AG04450 (cell line): ENCODE measurements at places on chromosomes 3 and 15.

- no peak for DNase-seq
Observed at GRCh38 chr3:43221076-43221475, 65.3 kb upstream of the SNRK start.

- no peak for DNase-seq
Observed at GRCh38 chr3:64935971-64936370, 248.2 kb upstream of the ADAMTS9 start.

DNA sequence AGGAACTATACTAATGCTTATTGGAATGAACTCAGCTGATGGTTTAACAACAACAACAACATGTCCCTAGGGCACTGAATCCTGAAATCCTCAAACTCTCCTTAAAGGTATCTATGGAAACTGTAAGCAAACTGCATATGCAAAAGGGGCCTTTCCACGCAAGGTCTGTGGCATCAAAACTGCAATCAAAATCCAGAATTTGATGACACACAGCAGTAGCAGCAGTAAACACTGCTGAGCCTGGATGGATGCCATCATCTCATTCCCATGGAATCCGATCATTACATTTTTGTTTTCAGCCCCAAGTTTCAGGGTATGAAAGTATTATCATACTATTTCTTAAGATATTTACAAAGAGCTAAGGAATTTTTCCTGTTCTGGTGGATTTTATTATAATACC is 399.7 kb downstream of the VPS13C start:
- DNase-seq, result no peak

DNA sequence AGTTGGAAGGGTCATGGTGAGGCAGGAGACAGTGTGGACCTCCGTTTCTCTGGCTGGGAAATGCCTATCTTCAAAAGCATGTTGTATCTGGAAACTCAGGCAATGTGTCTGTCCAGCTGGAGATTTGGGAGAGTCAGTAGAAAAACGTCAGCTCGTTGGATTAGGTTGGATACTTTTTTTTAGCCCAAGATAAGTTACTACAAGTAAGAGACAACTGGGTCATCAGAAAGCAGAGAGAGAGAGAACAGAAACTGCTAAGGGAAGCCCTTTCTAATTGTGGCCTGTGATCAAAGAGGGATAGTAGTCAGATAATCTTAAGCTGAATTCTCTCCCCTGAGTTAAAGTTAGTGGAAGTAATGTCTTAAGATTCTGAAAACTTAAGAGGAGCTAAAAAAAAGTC is 78.9 kb upstream of the ZNF280D start:
- DNase-seq, result no peak

DNA sequence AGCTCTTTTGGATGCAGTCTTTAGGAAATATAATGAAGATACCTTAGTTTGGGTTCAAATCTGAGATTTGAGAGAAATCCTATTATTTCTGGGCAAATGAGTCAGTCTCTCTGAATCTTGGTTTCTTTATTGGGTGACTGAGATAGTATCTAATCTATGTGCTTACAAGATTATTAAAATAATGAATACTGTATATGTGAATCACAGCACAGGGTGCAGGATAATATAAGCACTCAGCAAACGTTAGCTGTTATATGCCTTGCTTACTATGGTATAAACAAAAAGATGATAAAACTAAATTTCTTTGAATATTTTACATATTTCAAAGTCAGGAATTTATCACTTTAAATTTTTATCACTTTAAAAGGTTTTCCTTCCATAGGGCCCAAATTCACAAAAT is 29.6 kb downstream of the FGF7 start:
- no peak for DNase-seq

- no peak for DNase-seq
Observed at GRCh38 chr3:100271522-100271921, 10.7 kb downstream of the TBC1D23 start.

DNA sequence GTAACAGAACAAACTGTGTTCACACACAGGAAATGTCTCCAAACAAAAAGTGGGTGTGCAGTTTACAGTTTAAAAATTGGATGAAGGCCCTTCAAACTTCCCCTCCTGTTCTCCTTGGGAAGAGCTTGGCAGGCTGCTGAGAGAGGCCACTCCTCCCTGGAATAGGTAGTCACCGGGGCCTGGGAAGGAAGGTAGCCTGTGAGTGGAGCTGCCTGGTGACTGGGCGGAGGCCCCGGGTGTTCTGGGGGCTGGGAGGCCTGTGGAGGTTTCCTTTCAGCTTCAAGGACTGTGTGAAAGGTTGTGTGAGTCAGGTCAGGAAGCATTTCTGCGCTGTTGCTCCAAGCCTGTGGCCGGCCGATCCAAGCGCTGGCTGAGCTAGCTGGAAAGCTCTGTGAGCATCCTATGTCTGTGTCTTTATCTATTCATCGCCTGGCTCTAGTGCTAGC is 14.1 kb downstream of the SLCO3A1 start:
- DNase-seq, result peak; percentile 57

DNA sequence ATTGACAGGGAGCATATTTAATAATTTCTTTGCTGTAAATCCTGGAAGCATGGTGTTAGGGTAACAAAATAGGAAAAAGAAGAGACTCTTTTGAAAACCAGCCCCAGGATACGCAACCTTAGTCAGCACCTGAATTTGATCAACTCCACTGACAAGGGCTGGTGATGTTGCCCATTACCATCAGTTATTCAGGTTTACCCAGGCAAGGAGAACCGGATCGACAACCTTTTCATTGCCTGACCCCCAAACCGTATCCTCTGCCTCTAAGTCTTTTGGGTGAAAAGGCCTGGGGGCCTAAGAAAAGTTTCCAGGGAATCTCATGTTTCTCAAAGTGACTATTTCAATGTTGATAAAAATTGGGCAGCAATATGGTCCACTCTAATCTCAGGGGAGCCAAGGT is 313.3 kb downstream of the KBTBD8 start:
- DNase-seq, result no peak

DNA sequence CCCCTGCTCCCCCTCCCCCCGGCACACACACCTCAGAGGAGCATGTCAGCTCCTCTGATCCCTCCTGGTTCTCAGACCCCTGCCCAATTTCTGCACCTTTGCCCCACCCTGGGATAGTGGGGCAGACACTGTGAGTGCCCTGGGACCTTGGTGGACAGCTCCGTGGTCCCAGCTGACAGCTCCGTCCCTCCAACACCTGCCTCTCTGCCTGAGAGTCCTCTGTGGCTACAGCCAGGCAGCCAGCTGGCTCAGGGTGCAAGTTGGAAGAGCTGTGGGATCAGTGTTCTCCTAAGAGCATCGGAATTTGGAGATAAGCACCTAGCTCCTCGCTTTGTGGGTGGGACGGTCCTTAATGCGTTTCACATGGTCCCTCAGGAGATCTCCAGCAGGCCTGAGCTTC is 43.7 kb upstream of the PGPEP1L start:
- DNase-seq, result no peak

- DNase-seq, result no peak
Observed at GRCh38 chr3:48715174-48715800, 1.7 kb downstream of the IP6K2 start.

GRCh38 chr15:90582553-90582952 is 52.8 kb downstream of the CRTC3 start:
- DNase-seq, result no peak

GRCh38 chr15:62482785-62483429 is 317.8 kb upstream of the C2CD4B start:
- DNase-seq, result no peak

DNA sequence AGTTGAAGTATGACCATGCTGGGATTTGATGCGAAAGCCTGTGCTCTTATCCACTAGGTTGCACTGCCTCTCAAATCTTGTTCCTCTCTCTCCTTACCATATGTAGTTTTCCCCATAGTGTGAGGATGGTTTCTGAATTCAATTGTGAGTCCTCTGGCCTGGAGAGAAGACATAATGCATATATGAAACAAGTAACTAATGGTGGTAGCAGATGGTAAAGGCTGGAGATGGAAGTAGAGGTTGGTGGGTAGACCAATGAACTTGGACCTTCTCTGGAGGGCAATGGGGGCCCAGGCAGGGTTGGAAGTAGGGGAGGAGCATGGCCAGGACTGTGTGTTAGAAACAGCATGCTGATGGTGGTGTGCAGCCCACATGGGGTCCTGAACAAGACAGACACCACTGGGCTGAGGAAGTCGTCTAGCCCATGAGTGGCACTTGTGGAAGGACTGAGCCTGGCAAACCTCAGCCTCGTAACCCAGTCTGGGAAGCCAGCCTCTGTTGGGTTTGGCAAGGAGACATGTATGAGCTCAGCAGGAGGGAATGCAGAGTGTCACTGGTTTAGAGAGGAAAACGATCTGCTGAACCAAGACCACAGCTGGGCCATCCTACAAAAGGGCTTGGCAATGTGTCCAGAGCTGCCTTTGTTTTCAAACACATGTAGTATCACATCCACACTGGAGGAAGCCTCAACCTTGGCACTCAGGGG is 18.5 kb upstream of the LMCD1 start:
- DNase-seq, result peak; percentile 90

DNA sequence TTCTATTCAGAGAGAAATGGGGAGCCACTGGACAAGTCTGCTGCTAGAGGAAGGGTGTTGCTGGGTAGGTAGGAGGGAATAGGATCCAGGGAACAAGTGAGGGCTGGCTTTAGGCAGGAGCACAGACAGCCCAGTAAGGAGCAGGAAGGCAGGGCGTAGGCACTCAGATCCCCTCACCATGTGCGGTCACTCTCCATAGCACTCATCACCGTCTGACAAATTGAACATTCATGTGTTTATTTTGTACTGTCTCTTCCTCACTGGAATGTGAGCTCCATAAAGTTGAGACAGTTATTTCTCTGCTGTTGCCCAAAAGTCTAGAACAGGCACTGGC is 24.2 kb upstream of the LRRC34 start:
- no peak for DNase-seq

DNA sequence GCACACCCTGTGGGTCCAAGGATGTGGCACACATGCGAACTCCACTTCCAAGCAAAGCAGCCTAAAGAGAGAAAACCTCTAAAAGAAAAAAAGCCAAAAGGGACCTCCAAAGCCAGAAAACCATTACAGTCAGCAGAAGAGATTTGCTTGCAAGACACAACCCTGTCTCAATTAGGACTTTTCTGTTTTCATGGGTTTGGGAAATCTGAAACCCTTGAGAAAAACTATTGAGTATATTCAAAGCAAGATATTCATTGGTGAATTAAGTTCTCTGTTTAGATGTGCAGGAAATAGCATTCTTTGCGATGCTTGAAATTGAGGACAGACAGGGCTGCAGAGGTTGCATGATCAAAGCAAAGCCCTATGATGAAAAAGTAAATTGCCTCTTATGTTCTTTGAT is 10.2 kb upstream of the LDHAL6B start:
- DNase-seq, result no peak

GRCh38 chr15:63908991-63909390 is 75.2 kb upstream of the HERC1 start:
- DNase-seq, result no peak

DNA sequence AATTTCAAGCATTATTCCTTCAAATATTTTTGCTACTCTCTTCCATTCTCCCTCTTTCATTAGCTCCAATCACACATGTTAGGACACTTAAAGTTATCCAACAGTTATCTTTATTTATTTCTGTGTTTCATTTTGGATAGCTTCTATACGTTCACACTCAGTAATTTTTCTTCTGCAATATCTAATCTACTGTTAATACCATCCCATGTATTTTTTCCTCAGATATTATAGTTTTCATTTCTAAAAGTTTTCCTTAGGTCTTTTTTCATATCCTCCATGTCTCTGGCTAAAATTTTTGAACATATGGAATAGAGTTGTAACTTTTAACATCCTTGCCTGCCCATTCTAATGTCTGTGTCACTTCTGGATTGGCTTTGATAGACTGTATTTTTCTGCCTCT is 73.4 kb downstream of the CTNNB1 start:
- no peak for DNase-seq

DNA sequence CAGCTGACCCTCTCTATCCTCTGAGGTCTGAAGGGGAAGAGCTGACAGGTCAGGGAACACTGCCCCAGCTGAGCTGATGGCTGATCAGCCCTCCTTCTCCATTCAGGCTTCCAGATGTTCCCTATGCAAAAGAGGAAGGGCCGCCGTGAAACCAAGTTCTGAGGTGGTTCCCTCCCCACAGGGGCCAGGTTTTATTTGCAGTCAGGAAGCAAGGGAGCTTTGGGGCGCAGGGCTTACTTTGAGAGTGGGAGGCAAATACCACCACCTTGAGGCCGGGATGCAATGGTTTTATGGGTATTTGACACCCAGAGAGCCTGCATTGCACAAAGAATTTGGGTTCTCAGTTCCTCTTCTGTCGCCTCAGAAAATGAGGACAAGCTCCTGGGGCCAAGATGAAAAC is 186.9 kb downstream of the ARRDC4 start:
- no peak for DNase-seq

- no peak for DNase-seq
Observed at GRCh38 chr15:63363292-63363691, 18.4 kb downstream of the CA12 start.

DNA sequence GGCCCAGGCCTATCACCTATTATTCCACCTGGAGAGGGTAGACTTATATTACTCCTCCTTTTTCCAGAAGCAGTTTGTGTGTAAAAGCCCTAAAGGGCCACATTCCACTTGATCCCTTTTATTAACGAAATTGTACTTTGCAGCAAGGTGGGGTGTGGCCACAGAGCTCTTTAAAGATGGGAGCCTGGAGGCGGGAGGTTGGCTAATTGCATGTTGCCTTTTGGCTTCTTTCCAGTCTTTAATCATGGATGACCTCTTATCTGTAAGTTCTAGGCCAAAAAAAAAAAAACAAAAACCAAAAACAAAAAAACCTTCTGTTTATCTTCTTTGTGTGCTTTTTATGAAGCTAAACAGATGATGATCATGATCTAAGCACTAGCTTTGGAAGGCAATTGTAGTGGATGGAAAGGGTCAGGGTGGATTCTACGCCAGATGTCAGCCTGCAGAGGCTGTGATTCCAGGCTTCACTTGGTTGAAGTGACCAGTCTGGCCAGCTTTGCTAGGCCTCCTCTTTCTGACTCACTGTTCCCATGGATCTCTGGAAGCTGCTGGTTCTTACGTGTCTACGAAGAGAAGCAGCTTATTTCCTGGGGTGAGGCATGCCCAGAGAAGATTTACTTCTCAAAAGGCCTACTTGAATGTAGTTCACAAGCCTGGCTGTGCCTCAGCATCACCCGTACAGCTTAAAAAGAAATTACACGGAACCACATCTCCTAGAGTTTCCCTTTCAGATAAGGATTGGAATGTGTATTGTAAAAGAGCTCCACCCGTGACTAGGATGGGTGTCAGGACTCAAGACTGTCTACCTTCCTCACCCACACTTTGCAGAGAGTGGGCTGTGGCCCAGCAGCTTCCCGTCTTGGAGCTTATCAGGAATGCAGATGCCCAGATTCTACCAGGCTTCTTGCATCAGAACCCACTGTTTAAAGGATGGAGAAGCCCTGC is 330.9 kb upstream of the C2CD4B start:
- DNase-seq, result peak; percentile 77

DNA sequence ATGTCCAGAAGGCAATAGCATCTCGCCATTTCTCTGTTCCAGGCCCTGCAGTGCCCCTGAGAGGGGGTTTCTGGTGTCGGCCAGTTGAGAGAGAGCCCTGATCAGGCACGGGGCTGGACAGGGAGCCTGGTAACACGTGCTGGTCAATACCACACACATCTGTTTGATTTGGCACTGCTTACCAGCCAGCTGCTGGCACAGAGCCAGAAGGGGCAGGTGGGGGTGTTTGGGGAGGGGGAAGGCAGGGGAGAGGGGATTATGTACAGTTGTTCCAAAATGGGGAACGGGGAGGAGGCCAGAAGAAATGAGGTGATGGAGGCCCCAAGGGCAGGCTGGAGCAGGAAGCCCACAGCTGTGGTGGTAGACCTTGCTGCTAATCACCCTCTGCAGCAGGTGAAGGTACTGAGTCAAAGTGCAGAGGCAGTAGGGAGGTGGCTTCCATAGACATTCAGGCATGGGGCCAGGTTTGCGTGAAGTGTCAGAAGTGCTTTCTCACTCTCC is 153.5 kb upstream of the LPP start:
- no peak for DNase-seq

- no peak for DNase-seq
Observed at GRCh38 chr15:65210770-65211481, at the start of gene CILP. TSS of gene CILP (minus strand) at chr15:65211473. CDS start at chr15:65209755, 1,718 bp downstream.

GRCh38 chr3:186108106-186108940 is 566 bp downstream of the ETV5 start:
- no peak for DNase-seq
